Right lung (tissue), 10 donors: ENCODE measurements at places on chromosomes 13 and 19. TPM values are rescaled to one million over a fixed set of nuclear protein-coding genes. Genes with fewer than 3 reads are reported as not detected.

- no peak for DNase-seq
These were observed 1140.3 kb upstream of the SLC10A2 start for GRCh38 chr13:104206450-104207044.

ARRDC5 gene
- not detected for polyA plus RNA-seq

SPIB gene
- polyA plus RNA-seq: 0.46 TPM

GRCh38 chr13:29210676-29211075 is 384.8 kb downstream of the SLC7A1 start:
- no peak for DNase-seq

ITGBL1 gene
- polyA plus RNA-seq: 0.31 TPM

GRCh38 chr13:87131611-87132010 is 539.6 kb upstream of the SLITRK5 start:
- DNase-seq: no peak

- no peak for DNase-seq
These were observed 526.9 kb downstream of the MYO16 start for GRCh38 chr13:109156181-109156935.

DNA sequence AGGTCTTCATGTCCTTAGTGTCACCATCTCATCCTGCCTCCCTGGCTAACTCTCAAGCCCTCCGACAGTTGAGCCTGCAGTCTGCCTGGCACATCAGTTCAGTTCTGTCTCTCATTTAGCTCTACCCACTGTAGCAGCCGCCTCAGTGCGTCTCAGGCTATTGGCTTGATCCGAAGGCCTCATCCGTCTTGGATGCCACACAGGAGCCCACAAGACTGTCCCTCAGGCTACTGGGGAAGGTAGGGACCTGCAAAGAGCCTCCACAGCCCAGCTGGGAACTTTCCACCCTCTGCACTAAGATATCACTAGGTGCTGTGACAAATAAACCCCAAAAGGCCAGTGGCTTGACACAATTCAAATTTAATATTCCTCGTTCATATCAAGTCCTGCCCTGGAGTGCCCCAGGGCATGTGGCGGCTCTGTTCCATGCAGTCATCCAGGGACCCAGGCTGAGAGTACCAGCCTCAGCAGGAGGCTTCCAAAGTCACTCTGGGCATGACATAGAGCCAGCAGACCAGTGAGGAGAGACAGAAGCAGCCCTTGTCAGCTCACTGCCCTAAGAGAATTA is 5.7 kb downstream of the VSTM2B start:
- no peak for DNase-seq

TGFB1 gene
- polyA plus RNA-seq: 41.2 TPM

TJP3 gene
- 20.0 TPM for polyA plus RNA-seq

ZNF649 gene
- polyA plus RNA-seq: 28.9 TPM

A1BG gene
- polyA plus RNA-seq: 1.9 TPM

- peak; percentile 97 for DNase-seq
These were observed 1.7 kb upstream of the ELANE start for GRCh38 chr19:850221-850978.
